ENCODE measurements at places on chromosomes 12 and 14.
A peak's percentile ranks its signal among the peaks of the same experiment; 100 is the strongest.

- DNase-seq: no peak
Observed at GRCh38 chr12:28172434-28173030, 17.7 kb upstream of the CCDC91 start.

DNA sequence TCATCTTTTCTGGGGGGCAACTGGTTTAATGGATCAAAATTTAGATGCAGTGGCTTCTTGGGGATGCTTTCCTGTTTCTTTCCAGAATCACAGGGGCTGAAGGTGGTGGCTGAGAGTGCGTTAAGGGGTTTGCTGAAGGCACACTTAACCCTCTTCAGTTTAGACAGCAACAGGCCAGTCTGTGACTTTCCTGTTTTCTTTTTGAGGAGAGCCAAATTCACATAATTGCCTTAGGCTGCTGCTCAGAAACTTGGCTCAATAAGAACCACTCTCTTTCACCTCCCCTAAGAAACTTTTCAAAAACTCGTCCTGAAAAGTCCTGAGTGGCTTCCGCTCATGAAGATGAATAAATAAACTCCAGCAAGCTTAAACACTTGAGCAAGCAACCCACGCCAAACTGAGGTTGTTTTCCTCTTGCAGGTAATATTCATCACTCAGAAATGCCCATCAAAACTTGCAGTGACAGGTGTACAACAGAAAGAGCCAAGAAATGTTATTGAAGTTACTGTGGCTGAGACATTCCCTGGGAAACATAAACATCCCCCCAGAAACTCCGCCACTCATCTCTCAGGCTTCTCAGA, 510.4 kb downstream of the TMEM132D start:
- no peak for DNase-seq

GRCh38 chr14:64645220-64645892, 58.9 kb upstream of the PLEKHG3 start:
- DNase-seq: no peak

- DNase-seq: no peak
Observed at GRCh38 chr12:113006641-113007040, 28.3 kb downstream of the OAS2 start.

- no peak for DNase-seq
Observed at GRCh38 chr14:70292716-70293115, 66.8 kb downstream of the COX16 start.

DNA sequence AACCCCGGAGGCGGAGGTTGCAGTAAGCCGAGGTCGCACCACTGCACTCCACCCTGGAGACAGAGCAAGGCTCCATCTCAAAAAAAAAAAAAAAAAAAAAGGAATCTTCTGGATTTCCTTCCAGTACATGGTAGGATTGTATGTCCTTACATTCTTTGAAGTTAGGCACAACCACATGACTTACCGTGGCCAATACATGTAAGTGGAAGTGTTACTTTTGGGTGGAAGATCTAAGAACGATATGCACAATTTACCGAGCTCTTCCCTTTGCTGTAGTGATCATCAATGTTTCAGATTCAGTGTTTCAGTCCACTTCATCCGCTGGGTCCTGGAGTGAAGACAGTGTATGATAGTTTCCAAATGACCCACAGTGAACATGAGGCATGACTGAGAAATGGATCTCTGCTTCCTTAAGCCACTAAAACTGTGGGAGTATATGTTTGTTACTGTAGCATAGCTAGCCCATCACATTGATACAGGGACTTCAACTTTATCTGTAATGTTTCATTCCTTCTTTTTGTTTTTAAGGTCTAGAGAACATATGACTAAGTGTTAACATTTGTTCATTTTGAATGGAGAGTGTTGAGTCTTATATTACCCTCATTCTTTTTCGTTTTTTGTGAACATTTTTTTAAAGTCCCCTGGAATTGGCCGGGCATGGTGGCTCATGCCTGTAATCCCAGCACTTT, 18.5 kb upstream of the NINJ2 start:
- no peak for DNase-seq

GRCh38 chr12:1758887-1759286, 61.5 kb upstream of the LRTM2 start:
- DNase-seq: no peak

- peak; percentile 61 for DNase-seq
Observed at GRCh38 chr12:2691006-2691344, 103.8 kb upstream of the FKBP4 start.

Measured in thymus (tissue), 14 donors.